ENCODE measurements at places on chromosomes 5 and 9.

DNA sequence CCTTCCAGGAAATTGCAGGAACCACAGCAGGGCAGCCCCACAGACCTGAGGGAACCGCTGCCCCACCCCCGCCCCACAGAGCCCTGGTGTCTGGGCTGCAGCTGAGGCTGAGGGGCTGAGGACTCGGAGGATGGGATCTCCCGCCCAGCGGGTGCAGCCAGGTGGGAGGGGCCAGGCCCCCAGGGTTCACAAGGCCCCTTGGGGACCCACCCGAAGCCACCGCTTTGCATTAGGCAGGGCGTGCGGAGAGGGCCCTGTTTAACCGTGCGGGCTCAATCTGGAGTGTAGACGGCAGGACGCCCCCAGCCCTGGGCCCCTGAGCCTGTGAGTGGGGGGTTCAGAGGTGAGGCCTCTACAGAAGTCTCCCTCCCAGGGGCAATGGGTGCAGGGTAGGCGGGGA is 10.8 kb downstream of the NOTCH1 start:
- DNase-seq = no peak

DNA sequence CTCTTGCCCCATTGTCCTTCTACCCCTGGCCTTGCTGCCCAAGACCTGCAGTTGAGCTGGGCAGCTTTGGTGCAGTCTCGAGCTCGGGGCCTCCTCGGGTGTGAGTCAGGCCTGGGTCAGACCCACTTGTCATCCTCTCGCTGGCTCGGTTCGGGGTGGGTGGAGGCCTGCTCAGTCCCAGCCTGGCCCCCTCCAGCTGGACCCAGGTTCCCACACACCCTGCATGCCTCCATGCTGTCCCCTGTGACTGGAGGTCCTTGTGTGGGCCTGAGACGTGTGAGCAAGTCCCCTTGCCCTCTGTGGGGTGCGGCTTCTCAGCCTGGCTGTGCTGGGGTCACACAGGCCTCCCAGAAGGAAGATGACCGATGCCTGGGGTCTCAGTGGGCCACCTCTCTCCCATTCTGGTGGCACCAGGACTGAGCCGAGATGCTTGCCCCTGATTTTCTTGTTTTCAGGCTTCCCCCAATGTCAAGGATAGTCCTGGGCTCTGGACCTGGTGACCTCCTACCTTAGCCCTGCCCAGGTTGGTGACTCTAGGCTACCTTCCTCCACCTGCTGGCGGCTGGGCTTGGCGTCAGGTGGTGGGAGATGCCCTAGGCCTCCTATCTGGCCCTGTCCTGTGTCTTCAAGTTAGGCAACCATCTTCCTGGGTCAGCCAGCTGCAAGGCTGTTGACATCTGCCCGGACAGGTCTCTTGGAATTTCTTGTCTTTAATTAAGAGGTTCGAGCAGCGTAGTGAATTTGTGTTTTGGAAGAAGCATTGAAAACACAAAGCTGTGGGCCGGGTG is 15.1 kb downstream of the WNK2 start:
- no peak for DNase-seq

DNA sequence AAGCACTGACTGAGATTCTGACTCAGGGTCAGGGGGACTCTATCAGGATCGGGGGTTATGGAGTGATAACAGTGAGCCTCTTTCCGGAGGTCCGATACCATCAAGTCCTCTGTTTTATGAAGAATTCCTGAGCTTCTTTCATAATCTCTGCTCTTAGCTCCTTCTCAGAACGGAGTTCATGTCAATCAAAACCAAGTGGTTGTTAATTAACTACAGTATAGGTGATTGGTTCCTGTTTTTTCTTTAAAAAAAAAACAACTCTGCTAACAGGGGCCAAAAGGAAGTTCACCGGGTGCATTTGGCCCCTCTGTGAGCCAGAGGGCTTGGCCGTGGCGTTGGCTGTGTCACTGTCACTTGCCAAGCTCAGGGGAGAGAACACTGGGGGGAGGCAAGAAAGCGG is 4.0 kb downstream of the GFI1B start:
- DNase-seq = no peak

DNA sequence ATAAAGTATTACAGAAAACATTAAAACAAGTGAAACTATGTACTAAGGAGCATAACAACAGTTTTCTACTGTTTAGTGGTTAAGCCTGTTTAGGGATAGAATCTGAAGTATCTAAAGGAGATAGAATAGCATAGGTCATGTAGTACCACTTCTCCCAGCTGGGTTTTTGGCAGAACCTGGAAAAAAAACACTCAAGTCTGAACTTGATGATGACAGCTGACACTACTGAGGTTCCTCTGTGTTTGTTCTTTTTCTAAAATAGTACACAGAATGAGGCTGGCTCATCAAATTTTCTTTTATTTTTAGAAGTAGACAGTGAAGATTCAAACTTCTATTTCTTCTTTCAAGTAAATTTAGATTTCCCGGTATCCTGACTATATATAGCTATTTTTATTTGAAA is 203.8 kb upstream of the ACO1 start:
- no peak for DNase-seq

GRCh38 chr5:150485693-150486401 is 22.1 kb upstream of the NDST1 start:
- DNase-seq = no peak

- DNase-seq = no peak
Measured at GRCh38 chr5:2576823-2577222, 174.7 kb downstream of the IRX2 start.

DNA sequence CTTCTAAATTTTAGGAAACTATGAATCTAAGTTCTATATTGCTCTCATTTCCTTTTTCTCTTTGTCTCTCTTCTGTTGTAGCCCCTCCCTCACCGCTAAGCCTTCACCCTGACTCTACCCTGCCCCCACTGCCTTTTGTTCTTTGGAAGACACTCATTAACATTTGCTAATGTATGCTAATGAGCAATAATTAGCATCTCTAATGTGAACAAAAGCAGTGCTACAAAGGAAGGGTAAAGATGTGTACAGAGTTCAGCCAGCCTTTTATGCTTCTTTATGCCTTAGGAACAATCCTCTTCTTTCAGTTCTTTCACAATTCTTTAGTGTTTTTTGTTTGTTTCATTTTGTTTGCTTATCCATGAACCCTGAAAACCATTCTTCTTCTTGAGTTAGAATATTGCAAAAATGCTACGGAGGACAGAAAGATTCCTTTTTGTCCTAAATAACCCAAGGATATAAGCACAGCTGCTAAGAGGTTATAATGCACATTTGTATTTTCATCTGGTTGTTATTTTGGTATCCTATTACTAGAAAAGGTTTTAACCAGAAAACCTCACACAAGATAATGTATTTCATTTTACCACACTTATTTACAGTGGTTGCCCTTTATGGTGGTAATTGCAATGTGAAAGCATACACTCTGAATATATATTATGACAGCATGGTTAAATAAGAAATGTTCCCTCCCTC is 159.3 kb downstream of the TMC1 start:
- DNase-seq = no peak

DNA sequence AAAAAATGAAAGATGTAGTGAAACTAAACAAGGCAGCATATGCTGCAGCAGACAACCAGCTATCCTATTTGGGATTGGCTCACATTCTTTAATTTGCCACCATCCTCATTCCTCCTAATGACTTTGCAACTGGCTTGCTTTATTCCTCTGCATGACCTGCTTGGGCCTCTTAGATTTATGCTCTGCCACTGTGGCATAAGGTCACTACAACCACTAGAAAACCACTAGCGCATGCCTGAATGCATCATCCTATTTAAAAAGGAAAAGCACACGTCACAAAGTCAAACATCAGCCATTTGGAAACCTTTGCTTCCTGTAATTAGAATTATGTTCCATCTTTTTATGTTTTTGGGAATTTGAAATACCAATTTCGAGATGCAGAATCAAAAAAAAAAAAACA is 40.8 kb upstream of the CCDC152 start:
- no peak for DNase-seq

DNA sequence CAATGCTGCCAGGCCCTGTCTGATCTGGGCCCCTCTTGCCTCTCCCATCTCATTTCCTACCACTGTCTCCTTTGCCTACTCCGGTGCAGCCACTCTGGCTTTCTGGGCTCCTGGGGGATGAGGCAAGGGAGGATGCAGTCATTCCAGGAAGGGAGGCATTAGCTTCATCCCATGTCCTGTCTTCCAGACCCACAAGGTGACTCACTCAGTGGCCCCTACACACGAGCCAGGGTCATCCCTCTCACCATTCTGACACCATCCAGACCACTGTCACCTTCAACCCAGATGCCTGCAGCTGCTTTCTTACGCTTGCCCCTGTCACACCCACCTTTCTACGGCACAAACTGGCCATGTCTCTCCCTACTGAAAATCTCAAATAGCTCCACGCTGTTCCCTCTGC is 19.1 kb downstream of the ACSL6 start:
- no peak for DNase-seq

GRCh38 chr5:131461742-131462141 is 173.3 kb downstream of the RAPGEF6 start:
- no peak for DNase-seq

GRCh38 chr5:147223948-147224791 is 10.7 kb upstream of the STK32A start:
- no peak for DNase-seq

DNA sequence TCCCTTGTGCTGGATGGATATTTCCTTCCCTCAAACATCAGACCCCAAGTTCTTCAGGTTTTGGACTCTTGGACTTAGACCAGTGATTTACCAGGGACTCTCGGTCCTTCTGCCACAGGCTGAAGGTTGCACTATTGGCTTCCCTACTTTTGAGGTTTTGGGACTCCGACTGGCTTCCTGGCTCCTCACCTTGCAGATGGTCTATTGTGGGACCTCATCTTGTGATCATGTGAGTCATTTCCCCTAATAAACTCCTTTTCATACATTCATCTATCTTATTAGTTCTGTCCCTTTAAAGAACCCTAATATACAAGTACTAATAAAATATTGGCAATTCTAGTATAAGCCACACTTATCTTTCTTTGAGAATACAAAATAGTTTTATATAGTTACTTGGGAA is 1078.9 kb downstream of the CDH12 start:
- no peak for DNase-seq

- no peak for DNase-seq
Measured at GRCh38 chr9:2802494-2802921, 41.4 kb downstream of the PUM3 start.

DNA sequence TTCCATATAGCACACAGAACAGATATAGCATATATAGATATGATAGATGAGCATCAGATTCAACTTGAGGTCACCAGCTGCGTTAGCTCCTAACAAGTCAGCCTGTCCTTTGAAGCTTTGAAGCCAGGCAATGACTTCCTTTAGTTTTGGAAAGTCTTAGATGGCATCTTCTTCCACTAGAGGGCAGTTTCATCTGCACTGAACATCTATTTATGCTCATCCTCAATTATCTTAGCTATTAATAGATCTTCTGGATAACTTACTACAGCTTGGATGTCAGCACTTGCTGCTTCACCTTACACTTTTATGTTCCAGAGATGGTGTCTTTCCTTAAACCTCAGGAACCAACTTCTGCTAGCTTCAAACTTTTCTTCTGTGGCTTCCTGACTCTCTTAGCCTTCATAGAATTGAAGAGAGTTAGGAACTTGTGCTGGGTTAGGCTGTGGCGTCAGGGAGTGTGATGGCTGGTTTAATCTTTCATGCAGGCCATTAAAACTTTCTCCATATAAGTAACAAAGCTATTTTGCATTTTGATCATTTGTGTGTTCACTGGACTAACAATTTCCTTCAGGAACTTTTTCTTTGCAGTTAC is 1401.4 kb downstream of the EFNA5 start:
- DNase-seq = peak; percentile 7

- no peak for DNase-seq
Measured at GRCh38 chr5:35067985-35068384, 20.2 kb upstream of the AGXT2 start.

DNA sequence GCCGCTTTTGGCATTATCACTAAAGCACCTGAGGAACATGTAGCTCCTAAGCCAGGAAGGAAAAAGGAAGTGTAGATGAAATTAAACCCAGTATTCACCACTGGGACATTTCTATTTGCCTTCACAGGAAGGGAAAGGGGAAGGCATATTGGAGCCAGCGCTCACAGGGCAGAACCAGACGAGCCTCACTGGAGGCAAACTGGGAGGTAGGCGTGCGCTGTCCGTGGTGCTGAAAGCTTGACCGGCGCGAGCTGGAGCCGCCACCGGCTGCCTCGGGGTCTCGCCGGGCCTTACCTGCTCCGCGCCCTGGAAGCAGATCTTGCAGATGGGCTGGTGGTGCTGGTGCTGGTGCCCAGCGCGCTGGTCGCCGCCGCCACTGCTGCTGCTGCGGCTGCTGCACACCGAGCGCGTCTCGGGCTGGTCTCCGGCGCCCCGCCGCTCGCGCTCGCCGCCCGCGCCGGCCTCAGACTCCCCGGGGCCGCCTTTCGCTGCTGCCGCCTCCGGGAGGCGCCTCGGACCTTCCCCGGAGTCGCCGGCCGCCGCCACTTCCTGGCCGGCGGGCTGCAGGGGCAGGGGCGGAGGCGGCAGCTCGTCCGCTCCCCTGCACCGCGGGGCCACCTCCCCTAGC is 732 bp downstream of the MARCHF11 start:
- no peak for DNase-seq

- no peak for DNase-seq
Measured at GRCh38 chr5:74442466-74442865, 198.1 kb downstream of the ENC1 start.

DNA sequence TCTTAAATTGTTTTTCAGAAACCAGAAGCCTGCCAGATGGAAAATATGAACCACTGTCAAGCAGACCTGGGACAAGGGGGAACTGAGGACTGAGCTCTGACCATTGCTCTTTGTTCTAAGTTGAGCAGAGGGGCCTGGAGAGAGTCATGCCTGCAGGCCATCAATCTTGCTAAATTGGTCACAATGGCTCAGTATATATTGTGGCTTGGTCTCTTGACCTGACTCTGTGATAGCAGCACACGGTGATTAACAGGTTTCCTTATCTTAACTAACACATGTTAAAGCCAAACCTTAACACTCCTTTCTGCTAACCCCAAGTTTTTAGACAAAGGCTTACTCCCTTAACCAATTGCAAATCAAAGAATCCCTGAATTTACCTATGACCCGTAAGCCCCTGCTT is 1281.2 kb upstream of the NUDT12 start:
- no peak for DNase-seq

DNA sequence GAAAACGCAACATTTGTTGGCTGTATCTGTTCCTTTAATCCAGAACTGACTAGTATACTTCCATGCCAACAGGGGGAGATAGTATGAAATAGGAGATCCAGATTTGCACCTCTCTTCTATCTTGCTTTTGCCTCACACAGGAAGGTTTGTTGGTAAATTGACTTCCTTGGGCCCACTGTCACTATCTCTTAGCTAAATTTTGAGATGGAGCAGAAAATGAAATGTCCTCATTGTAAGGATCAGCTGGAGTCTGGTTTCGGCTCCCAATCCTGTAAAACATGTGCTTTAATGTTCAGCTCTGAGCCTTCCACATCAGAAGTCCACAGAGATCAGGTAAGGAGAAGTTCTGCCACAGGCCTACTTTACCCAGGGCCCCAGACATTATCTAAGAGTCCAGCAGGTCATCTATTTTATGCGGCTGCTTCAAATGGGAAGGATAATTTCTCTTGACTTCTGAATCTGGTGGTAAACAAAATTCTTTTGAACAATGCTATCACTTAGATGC is 176.8 kb downstream of the FER start:
- DNase-seq = no peak
